Ecto neural progenitor cell (in vitro differentiated cells): ENCODE measurements at places on chromosomes 4 and X.

- DNase-seq, result no peak
Measured at GRCh38 chr4:33649015-33649414, 2595.3 kb downstream of the ARAP2 start.

DNA sequence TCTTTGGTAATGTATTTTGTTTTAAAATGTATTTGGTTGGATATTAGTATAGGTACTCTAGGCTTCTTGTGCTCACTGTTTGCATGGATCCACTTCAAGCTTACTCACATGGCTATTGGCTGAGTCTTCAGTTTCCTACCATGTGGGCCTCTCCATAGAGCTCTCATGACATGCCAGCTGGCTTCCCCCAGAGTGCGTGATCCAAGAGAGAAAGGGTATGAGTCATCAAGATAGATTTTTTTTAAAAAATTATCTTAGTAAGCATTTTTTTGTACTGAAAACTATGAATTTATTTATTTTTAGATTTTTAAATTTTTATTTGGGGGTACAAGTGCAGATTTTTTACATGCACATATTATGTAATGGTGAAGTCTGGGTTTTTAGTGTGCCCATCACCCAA is 219.1 kb upstream of the AMOT start:
- DNase-seq, result no peak

DNA sequence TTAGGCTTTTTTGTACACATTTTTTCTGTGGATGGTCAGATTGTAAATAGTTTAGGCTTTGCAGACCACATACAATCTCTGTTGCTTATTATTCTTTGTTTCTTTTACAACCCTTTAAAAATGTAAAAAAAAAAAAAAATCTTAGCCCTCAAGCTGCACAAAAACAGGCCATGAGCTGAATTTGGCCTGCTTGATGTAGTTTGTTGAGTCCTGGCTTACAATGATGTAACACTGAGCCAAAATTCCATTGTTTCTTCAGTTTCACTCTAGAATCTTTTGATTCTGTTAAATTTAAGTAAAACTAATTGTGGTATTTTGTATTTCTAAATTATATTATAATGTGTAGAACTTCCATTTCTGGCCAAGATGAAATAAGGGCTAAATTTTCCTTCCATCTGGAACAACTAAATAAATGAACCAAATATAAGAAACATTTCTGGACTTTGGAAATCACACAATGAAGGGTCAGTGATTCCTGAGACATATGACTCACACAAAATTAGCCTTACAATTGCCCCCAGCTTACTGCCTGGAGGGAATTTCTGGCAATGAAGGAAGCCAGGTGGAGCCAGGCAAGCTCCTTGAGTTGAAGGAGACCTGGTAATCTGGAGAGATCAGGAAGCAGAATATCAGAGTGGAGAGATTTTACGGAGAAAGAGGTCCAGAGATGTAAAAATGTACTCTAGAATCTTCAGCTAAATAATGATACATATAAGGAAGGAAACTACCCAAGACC is 29.8 kb downstream of the IQCM start:
- no peak for DNase-seq

DNA sequence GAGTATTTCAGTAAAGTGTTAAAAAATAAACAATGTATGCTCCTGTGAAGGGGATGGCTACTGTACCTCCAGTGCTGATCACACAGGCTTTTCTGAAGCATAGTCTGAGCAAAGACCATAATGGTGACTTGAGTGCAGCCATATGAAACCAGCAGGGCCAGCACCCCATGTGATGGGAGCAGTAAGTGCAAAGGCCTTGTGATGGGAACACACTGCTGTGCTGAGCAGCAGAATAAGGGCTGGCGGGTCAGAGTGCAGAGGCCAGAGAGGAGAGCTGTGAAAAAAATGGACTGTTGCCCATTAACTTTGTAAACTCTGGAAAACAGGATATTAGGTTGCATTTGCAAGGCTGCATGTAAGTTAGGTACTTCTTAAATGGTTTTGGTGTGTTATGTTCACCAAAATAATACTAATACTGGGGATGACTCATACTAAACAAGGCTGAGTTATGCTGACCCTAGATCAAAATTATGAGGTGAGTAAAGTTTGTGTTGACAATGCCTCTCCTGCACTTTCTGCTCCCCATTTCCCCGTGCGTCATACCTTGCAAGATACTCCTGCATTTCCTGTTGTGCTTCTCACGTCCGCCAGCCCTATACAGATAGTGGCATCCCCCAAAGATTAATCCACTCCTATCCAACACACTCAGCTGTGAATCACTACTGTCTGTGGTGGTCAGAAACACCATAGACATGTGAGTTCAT is 67.0 kb upstream of the FAM9A start:
- no peak for DNase-seq

- no peak for DNase-seq
Measured at GRCh38 chrX:84907324-84907968, 96.2 kb upstream of the APOOL start.

DNA sequence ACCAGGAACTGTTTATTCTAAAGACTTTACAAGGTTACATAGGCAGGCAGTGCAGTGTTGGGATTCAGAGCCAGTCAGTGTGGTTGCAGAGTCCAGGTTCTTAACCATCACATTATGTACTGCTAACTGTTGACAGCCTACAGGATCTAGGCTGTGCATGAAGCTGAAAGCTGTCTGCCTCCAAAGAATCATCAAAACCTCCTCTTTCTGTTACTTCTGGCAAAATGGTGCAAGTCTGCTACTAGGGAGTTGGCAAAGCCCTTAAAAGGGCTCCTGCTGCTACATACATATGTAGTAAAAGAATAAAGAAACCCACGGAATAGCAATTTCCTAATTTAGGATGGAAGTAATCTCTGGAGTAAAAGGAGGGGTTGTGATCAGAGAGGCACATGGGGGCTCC is 40.4 kb upstream of the CHRDL1 start:
- no peak for DNase-seq

DNA sequence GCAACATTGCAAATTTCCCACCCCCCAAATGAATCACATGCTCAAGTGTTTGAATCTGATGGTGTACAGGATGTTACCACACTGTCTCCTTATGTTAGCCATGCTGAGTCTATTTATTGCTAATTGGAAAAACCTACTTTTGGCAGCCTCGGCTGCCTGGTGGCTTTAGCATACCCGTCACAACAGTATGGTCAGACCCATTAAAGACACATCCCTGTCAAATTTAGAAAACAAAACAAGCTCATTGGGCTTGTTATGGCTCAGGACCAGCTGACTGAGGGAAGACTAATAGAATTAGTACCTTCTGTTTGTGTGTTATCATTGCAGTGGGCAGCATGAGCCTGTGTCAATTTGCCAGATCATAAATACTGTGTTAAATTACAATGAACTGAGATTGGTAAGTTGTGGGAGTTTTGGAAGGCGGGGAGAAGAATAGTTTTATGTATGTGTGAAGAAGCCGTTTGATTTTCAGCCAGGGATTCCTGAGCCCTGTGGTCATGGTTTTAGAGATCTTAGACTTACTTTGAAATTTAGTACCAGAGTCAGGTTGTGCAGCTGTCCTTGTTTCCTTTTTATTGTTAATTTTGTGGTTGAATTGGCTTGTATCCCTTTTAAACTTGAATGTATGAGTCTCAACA is 66.8 kb downstream of the POLA1 start:
- no peak for DNase-seq

DNA sequence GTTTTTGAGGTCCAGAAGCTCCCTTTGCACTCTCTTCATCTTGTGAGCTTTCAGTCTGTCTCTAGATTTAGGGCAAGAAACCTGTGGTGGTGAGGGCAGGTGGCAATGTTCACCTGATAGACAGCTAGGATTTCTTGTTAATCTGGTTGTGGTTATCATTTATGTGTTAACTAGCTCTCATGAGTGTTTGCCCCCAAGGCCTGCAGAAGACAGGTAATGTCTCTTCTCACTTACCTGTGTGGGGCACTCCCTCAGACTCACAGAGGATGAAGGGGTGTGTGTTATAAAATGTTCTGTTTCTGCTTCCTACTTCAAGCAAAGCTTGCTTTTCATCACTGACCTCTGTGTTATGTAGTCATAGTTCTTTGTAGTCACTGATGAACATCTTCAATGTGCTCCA is 17.8 kb downstream of the EGF start:
- no peak for DNase-seq

DNA sequence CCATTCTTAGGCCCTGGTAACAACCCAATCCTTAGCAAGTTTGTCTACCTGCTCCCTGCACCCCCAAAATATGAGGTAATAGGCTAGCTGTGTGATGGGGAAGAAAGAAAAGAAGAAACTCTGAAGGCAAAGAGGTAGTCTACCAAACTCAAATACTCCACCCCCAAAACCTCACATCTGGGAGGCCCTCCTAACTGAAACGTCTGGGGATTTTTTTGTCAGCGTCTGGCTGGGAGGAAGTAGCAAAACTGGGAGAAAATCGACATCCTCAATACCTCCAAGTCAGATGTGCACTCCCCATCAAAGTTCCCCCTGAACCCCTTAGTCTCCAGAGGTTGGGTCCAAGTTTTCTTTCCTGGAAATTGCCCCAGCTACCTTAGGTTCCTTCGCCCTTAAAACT is 1.0 kb downstream of the LAMP2 start:
- DNase-seq, result no peak

DNA sequence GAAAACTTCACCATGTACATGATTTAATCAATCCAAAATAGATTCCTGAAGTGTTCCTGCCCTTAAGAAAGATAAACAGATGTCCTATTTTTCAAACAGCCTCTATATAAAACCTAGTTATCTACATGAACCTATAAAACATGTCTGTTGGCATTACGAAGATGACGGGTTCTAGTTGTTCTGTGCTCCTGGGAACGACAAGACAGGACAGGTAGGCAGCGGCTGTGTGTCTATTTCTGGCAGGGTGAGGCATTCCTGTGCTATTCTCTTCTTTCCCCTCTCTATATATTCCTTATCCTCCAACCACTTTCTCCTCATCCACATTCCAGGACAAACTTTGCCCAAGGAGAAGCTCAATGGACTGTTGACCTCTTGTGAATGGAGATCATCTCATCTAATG is 6.1 kb downstream of the FAT1 start:
- DNase-seq, result no peak

GRCh38 chr4:162847945-162848549 is 318.6 kb downstream of the NAF1 start:
- no peak for DNase-seq

DNA sequence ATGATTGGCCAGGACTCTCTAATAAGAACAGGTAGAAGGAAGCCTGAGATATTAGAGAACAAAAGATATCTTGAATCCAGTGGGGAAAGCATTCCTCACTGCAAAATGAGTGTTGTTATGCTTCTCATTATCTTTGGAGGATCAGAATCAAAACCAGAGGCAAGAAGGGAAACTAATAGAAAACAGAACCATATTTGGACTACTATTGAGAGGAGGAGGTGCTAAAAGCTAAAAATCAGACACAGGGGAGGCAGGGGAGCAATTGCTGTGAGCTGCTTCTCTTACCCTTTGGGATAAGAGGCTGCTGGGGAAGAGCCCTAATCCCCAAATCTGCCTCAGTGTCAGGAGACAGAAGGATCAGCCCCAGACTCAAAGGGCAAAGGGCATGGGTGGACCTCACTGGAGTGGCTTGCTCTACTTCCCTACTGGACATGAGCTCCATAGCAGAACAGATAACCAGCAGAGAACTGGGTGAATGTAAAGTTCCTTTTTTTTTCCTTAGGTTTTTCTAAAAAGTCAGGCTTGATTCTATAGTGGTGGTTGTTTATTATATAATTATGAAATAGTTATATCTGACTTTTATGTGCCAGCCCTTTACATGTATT is 60.1 kb downstream of the SEPTIN11 start:
- no peak for DNase-seq

- no peak for DNase-seq
Measured at GRCh38 chr4:88054901-88055300, 47.5 kb downstream of the PKD2 start.

DNA sequence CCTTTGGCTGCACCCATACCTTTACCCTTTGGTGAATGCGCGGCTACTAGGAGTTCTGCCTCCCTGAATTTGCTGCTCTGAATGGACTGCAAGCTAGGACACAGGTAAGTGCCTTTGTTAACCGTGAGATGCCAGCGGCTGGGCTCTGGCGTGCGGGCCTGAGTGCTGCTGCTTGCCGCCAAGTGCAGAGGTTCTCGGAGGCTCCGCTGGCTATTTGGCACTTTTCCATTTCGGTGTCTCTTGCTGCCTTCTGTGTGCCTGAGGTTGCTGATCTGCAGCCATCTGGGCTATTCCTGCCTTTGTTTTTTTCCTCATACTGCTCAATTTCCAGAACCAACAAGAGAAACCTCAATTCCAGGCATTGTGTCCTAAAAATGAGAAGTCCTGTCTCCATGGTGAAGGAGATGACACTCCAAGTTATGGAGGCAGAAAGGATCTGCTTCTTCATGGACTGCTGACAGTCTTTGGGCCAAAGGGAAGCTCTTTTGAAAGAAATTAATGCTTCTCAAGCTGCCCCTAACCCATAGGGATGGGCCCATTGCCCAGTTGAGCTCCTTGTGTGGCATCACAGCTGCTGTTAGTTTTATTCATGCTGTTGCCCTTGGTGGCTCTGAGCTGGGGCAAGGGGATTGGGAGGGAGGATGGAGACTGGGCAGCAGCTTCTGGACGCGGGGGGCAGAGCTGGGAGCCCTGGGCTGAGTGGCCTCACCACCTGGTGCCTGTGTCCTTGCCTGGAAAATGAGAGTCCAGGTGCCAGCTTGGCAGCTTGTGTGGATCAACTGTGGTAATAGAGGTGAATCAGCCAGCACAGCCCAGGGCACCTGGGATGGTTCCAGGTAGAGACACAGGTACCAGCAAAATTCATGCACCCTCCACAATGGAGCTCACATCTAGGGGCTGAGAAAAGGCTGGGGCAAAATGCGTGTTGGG is 3.8 kb upstream of the TBC1D14 start:
- no peak for DNase-seq

DNA sequence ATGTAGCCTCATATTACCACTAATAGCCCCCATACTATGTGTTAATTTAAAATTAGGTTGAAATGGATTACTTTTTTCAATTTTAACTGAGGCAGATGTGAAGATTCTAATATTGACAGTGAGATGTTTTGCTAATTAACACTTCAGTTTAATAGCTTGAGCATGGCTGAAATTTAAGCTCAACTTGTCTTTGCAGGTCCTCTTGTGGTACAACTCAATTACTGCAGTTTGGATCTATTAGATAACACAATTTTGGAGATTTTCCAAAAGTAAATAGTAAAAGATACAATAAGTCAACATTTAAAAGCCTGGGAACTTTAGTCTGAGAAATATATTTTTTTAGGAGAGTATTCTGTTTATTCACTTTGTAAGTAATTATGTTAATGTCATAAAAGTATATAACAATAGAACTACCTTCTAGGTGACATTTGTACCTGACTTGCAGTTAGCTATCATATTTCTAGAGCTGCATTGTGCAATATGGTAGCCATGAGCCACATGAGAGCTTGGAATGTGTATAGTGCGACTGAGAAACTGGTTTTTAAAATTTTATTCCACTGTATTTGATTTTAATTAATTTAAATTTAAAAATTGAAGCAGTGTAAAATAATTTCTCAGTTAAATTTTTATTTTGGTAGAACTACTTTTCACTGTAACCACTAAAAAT is 73.1 kb upstream of the FMR1 start:
- no peak for DNase-seq

DNA sequence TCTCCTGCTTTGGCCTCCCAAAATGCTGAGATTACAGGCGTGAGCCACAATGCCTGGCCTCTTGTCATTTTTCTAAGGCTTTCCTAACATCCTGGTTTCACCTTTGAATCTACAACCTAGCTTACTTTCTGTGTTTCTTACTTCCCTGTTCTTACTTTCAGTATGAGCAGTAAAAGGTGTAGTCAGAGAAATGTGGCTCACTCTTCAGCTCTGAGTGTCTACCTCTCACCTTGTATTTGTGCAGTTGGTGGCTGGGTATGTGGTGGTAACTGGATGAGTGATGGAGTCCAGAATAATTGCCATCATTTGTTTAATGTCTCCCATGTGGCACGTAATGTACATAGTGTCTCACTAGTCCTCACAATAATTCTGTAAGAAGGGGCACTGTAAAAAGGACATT is 19.1 kb upstream of the CXCL11 start:
- no peak for DNase-seq
